ENCODE measurements at places on chromosomes 3 and 15.

GRCh38 chr3:167113035-167113830 is 266.9 kb downstream of the ZBBX start:
- DNase-seq = no peak

GRCh38 chr3:185843635-185844034 is 18.8 kb upstream of the IGF2BP2 start:
- no peak for DNase-seq

DNA sequence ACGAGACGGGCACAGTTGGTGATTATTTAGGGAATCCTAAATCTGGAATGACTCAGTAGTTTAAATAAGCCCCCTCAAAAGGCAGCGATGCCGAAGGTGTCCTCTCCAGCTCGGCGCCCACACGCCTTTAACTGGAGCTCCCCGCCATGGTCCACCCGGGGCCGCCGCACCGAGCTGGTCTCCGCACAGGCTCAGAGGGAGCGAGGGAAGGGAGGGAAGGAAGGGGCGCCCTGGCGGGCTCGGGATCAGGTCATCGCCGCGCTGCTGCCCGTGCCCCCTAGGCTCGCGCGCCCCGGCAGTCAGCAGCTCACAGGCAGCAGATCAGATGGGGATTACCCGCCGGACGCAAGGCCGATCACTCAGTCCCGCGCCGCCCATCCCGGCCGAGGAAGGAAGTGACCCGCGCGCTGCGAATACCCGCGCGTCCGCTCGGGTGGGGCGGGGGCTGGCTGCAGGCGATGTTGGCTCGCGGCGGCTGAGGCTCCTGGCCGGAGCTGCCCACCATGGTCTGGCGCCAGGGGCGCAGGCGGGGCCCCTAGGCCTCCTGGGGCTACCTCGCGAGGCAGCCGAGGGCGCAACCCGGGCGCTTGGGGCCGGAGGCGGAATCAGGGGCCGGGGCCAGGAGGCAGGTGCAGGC is 318.0 kb downstream of the FGF12 start:
- DNase-seq = no peak

DNA sequence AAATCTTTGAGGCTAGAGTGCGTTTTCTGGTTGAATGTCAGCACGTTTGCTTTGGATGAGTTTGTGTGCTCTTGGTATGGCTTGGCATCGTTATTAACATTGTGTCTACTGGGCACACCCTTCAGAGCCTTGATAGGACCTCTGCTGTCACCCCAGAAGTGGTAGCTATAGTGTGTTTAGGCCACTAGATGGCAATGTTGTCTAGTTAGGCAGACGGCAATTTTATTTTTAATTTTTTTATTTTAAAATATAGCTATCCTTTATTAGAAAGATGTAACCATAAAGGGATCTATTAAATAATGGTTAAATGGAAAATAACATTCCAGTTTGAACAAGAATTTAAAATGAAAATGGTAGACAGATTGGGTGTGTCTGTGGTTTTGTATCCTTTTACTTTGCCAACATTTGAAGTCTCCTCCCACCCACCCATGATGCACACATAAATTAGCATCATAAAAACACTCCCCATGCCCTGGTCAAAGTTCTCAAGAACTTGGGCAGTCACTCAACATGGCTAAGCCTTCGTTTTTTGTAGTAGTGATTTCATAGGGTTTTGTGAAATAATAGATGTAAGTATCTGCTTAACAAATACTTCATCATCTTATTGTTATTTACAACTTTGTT is 200.7 kb downstream of the KCNH8 start:
- no peak for DNase-seq

- DNase-seq = no peak
Measured at GRCh38 chr15:77371850-77372563, 47.9 kb downstream of the PEAK1 start.

DNA sequence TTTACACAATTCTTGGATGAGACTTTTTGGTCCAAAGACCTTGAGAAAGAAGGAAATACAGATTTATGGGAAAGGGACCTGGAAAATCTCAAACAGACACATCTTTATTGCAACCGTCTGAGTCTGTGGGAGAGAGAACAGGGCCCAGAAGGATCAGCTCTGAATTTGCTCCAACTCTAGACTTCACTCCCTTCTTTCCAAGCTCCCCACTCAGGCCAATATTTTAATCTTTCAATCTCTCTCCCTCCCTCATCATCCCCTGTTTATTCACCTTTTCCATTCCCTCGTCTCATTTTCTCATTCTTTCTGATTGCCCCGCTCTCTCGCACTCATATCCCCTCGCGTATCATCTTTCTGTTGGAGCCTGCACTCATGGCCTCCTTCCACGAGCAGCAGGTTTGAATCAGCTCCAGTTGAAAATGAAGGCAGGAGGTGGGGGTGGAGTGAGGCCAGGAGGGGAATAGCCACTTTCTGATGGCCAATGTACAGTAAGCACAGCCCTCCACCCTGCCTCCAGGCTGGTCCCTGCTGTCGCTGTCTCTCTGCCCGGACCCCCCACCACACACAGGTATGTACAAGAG is 63.6 kb upstream of the BOC start:
- DNase-seq = no peak

DNA sequence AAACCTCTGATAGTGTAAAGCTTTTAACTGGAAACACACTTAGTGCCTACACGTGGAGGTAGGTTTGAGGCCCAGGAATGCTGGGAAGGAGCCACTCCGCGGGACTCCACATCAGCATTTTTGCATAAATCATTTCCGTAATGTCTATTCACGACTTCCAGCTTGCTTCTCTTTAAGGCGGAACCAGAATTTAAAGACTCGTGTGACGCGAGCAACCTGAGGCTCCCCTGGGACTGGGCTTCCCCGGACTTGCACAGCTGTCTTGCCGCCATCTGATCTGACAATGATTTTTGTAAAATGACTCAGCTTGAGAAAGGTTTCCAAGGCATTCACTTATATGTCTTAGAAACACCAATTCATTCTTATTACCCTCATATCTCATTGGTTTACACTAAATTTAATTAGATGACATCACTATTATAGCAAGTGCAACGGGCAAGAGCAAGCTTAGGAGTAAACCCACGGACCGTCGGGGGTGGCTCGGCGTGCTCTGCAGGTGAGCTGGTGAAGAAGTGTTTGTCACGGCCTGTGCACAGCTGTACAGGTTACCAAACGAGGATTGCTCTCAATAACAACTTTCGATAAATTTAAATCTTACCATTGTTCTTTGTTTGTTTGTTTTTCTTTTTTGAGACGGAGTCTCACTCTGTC is 95.2 kb downstream of the CHSY1 start:
- DNase-seq = no peak

- DNase-seq = no peak
Measured at GRCh38 chr3:86774082-86774691, 216.8 kb downstream of the VGLL3 start.

DNA sequence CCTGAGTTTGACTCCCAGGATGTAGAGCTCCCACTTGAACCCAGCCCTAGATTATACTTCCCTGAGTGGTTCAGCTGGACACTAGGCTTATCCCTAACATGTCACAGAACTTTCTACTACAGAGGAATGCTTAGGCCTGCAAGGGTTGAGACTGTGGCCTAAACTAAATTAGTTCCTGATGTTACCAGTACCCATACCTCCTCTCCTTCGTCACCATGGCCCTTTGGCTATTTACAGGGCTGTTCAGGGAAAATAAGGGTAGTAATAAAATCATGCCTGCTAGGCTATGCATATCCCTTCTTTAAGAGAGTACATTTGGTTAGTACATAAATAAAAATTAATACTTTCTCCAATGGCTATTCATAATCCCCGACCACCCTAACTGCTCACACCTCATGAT is 356.4 kb upstream of the RASGRP1 start:
- DNase-seq = no peak

- no peak for DNase-seq
Measured at GRCh38 chr3:107124885-107125284, 252.4 kb upstream of the CCDC54 start.

DNA sequence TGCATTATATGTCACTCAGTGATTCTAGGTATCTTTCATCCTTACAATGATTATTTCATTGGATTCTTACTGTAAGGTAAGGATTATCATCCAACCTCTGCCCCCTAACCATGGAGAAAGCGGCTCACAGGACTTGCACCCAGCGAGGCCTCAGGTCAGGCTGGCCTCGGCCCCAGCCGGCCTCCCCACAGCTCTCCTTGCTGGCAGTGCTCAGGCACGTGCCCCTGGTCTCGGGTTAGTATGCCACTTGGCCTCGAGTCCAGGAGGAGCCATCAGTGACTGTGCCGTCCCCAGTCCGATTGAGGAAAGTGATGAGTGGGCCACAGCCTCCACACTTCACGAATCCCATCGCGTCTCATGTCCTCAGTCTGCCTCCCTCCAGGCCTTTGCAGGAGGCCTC is 35.7 kb upstream of the GABRG3 start:
- DNase-seq = no peak

DNA sequence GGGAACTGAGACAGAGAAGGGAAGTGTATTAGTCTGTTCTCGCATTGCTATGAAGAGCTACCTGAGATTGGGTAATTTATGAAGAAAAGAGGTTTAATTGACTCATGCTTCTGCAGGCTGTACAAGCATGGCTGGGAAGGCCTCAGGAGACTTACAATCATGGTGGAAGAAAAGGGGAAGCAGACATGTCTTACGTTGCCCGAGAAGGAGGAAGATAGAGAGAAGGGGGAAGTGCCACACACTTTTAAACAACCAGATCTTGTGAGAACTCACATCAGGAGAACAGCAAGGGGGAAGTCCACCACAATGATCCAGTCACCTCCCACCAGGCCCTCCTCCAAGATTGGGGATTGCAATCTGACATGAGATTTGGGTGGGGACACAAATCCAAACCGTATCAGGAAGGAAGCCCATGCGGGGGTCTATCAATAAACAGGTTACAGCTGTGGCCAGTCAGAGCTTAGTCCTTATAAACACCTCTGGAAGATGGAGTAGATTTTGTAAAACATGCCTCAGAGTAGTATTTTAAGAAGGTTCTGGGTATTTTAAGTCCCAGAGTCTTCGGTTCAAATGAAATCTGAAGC is 153.9 kb downstream of the GHSR start:
- DNase-seq = no peak

DNA sequence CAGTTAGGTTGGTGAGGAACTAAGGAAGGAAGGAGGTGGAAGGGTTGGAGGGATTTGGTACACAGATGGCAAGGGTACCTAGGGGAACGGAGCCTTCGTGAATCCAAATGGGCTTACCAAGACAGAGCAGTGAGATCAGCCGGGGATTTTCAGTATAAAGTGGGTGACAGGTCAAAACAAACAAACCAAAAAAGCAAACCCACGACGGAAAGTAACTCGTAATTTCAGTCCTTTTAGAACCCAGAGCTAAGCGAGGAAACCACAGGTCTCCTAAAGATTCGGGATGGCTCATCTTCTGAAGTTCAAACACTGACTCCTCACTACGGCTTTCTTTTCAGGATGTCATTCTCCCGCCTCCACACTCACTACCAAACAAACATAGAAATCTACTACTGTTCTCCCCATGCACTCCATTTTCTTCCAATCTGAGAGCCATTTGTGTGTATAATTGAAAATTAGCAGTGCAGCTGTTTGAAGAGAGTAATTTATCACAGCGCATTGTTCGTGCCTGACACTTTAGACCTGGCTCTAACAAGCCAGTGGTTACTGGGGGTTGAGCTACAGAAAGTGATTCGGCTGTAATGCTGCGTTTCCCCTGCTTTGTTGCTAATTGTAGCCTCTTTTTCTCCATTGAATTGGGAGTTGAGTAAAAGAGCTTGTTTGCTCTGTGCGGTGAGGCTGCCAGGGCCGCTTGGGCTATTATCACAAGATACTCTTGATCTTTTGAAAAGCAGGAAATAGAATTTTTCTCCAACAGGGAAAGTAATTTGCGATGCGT is 64.7 kb upstream of the CCDC39 start:
- DNase-seq = no peak

DNA sequence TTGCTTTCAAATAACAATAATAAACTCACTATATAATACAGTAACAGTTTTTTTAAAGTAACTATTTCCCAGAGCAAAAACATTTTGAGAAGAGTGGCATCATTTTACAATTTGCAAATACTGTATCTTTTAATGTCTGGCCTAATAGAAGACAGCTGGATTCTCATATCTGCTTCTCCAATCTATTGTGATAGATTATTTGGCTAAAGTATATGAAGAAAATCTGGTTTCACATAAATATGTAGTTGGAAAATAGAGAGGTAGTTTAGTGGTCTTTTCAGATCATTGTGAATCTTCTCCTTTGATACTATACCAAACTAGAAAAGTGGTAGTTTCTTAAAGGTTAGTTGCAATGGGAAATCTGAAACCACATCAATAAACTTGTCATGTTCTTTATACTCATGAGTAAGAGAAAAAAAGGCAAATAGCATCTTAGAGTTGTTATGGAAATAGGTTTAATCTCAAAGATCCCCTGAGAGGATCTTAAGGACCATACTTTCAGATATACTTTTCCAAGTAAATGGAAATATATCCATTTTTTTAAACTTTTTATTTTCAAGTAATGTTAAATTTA is 124.8 kb upstream of the NR2E3 start:
- DNase-seq = no peak

DNA sequence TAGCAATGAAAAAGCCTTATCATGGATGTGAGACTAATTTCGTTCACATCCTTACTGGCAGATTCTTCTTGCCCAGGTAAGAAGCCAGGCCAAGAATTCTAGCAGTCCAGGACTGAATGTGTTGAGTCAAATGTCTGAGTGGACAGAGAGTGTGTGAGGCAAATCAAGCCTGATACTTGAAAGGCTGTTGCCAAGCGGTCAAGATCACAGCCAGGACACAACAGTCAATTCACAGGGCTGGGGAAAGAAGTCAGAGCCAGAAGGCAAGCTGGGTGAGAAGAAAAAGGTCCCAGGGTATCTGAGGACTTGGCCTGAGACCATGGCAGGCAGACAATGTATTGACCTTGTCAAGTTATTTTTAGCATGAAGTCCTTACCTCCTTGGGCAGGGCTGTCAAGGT is 301.3 kb downstream of the ZNF385D start:
- no peak for DNase-seq

- no peak for DNase-seq
Measured at GRCh38 chr15:78060232-78060631, 17.3 kb downstream of the TBC1D2B start.

- DNase-seq = no peak
Measured at GRCh38 chr3:22908989-22909507, 294.1 kb upstream of the UBE2E2 start.

- no peak for DNase-seq
Measured at GRCh38 chr3:193229851-193230420, 11.1 kb upstream of the PLAAT1 start.

DNA sequence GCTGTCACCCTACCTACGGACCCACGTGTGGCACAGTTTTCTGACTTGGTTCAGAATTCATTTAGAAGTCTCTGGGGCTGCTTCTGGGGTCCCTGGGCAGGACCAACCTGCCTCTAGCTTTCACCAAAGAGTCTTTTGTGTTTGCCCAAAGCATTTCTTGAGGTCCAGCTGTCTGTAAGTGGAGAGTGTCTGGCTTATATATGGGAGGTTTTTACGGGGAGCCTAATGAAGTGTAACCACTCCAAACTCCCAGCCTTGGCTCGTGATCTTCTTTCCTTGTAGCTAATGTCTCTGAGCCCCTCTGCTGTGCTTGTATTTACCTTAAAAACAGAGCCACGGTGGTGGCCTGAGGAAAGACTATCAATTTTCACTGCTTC is 109.0 kb upstream of the CTDSPL start:
- DNase-seq = no peak

Measured in stimulated activated CD4-positive, alpha-beta T cell treated with anti-CD3 and anti-CD28 coated beads, TNF-alpha, amount 100 ng/mL, for 1 hour (primary cell).